ENCODE measurements at places on chromosomes 1 and 21.

- no peak for DNase-seq
These were observed 1.9 kb downstream of the CSMD2 start for GRCh38 chr1:34162852-34163766.

DNA sequence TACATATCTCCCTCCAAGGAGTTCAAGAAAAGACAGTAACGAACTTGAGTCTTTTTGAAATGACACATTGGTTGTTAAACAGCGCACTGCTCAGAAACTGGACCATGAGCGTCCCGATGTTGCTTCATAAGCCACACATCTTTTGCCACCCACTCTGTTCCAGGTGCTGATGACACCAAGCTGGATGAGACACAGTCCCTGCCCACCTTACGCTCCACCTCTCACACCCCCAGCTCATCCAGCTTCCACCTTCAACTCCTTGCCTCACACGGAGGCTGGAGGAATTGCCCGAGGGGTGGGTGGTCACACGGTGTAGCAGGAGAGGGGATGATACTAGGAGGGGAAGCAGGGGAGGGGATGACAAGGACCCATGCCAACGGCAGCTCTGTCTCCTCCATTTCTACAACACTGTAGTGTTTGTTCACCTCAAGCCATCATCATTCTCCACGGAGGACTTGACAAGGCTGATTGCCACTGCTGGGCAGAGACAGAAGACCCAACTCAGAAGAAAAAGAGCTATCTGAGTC lies 148.5 kb upstream of the TNR start:
- DNase-seq: no peak

DNA sequence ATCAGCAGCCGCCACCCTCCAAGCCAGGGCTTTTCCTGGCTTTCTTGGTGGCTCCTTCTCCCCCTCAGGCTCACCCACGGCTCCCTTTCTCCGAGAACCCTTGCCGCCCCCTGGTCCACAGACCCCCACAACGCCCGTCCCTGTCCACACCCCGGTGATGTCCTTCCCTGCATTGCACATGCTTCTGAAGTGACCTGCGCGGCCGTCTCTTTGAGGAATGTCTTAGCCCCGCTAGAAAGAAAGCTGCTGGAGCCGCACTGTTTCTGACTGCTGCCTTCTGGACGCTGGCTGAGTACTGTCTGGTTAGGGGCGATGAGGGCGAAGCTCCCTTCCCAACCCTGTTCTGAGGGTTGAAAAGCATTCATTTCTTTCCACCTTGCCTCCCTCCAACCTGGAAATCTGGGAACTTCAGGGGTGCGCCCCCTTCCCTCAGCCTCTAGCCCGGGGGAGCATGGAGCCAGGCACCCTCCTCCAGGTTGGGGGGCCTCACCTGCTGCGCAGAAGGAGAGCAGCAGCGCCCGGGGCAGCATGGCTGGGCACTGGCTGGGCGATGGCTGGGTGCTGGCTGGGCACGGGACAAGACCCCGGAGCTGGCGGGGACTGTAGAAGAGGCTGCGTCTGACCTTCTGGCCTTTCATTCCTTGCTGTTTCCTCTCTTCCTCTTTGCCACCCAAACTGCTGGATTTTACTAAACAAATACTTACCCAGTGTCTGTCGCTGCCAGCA lies at the start of gene CLEC20A:
CLEC20A (minus strand) TSS at position 555 of the 726 bp plus-strand sequence; CDS start at position 530, 25 bp downstream.
- DNase-seq: no peak

GRCh38 chr1:65729259-65729658 lies 63.4 kb upstream of the PDE4B start:
- DNase-seq: no peak

GRCh38 chr1:9767964-9768668 lies 55.6 kb downstream of the CLSTN1 start:
- no peak for DNase-seq

All from stimulated activated CD8-positive, alpha-beta memory T cell treated with anti-CD3 and anti-CD28 coated beads, Interleukin-4, amount 100 ng/mL, for 24 hours (primary cell).